ENCODE measurements at places on chromosomes 12 and 14.

DNA sequence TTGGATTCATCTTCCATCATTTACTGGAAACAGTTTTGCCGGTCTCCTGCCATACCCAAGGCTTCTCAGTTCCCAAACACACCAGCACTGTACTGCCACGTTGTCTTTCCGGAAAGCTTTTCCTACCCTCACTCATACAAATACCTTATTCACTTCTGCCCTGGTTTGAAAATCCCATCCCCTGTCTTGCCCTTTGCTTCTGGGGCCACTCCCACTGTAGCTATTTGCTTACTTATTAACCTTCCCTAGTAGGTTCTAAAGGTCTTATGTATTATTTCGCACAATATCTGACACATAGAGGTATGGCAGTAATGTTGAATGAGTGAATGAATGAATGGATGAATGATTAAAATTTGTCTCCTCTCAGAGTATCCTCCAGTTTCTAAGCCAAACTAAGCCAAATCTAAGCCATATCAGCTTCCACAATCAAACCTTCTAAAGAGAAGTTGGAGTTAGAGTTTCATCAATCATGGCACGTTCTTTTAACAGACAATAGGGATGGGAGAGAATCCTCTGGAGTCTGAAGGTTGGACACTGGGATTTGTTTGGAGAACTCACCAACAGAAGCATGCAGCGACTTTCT, 18.6 kb downstream of the TSPAN8 start:
- DNase-seq, result no peak

GRCh38 chr12:116568203-116568602, 9.0 kb downstream of the MAP1LC3B2 start:
- DNase-seq, result no peak

DNA sequence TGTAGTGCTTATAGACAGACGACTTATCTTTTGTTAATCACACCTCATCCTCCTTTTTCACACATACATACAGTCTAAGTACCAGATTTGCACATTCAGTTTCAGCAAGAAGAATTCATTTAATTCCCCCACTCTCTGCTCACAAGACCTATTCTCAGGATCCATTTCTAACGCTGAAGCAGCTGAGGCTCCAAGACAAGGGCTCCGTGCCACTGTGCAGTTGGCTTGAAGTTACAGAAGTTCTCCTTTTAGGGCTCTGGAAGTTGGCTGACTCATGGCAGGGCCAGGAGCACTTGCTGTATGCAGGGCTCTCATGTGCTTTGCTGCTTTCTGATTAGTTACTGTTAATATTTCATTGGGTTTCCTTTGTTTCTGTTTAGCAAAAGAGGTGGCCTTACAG, 1566.9 kb upstream of the TMEM132C start:
- DNase-seq, result no peak

- DNase-seq, result no peak
Observed at GRCh38 chr12:64016521-64016920, 172.0 kb downstream of the SRGAP1 start.

DNA sequence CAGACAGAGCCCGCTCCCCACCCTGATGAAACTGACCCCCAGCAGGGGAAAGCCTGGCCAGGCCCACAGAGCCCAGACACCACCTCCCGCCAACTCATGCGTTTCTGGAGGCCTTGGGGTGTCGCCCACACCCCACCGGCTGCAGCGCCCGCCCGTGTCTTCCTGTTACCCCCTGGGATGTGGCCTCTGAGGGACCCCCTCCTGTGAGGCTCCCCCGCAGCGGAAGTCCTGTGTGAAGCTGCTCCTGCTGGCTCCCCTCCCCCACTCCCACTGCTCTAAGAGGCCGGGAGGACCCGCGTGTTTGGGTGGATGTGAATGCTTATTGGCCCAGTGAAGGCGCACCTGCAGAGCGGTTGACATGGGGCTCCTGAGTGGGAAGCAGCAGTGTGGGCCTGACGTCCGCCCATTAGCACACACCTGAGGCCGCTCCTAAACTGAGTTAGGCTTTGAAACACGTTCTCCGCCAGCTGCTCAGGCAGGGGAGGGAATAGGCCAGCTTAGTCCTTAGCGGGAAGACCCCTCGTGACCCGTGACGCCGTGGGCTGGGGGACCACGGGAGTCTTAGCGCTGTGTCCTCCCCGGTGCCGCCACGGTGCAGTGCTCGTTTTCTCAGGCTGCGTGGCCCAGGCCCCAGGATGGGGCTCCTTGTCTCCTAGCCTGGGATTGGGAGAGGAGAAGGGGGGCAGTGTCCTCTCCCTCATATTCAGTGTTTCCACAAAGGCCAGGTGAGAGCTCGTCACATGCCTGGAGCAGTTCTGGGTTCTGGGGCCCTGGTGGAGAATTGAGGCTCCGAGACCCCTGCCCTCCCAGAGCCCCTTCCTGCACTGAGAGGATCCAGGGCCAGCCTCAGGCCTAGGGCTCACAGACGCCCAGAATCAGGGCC, 323.4 kb upstream of the SFSWAP start:
- no peak for DNase-seq

DNA sequence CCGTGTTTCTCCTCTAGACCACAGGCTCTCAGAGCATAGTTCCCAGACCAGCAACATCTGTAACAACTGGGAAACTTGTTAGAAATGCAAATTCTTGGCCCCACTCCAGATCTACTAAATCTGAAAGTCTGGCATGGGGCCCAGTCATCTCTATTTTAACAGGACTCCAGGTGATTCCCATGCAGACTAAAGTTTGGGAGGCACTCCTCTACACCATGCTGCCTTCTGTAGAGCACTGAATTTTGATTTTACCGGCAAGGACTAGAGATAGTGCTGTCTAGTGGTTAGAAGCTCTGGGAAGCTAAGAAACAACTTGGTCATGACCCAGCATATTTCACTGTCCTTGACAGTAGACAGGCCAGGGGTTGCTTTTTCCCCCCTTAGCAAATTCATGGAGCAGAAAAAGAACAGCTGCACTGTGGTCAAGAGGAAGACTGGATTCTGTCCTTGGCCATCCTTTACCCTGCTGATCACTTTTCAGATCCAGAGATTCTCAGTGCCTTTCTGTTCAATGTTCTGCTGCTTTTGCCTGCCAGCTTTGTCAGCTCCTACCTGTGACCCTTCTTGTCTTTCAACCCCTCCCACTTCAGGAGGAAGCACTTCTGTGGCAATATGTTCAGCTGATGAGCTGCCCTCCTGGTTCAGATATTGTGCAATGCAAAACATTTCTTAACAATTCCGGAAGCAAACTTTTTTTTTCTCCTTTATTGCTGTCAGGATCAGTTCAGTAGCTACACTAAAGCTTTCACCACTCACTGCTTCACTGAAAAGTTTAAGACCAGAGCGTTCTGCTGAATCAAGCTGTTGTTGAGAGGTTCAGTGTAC, 133.8 kb upstream of the NUDT4 start:
- DNase-seq, result no peak

- no peak for DNase-seq
Observed at GRCh38 chr12:70948976-70949336, 28.4 kb upstream of the PTPRR start.

GRCh38 chr12:18576648-18577047, 161.2 kb downstream of the PLCZ1 start:
- no peak for DNase-seq

DNA sequence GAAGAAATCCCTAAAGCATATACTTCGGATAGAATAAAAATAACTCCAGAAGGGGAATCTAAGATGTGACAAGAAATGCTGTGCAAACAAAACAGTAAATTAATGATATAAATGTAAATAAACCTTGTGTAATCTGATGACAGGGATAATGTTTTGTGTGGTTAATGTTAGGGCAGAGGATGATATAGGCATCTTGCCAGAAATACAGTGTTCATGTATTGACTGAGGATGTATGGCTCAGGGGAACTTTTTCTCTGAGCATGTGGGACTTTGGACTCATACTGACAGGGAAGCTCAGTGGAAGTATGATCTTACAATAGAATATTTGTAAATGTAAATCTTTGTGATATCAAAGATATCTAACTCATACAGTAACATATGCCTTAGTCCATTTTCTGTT, 420.2 kb downstream of the TMTC2 start:
- DNase-seq, result no peak

DNA sequence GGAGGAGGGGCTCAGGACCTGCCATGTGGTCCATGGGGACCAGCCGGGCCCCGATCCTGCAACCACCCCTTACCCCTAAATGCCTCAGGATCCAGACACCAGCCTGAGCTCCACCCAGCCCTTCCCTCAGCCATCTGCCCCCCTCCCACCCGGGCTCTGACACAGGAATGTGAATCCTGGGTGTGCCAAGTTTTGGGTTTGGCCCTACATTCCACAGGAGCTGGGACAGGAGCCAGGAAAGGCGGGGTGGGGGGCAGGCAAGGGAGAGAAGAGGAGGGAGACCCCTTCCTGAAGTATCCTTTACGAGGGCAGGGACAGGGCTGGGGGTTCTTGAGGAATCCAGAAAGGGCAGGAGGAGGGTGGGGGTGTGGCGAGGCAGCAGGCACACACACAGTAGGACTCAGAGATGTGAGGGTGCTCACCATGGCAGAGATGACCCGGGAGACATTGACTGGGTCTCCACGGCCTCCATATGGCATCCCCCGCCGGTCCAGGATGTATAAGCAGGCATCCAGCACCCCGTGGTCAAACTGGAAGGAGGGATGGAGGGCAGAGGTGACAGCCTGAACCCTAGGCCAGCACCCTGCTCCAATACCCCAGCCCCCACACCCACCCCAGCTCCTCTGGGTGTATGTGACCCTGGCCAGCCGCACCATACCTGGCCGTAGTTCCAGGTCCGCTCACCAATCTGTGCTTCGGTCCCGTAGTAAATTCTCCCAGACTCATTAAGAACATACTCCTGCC, 3.5 kb downstream of the TGM1 start:
- DNase-seq, result no peak

DNA sequence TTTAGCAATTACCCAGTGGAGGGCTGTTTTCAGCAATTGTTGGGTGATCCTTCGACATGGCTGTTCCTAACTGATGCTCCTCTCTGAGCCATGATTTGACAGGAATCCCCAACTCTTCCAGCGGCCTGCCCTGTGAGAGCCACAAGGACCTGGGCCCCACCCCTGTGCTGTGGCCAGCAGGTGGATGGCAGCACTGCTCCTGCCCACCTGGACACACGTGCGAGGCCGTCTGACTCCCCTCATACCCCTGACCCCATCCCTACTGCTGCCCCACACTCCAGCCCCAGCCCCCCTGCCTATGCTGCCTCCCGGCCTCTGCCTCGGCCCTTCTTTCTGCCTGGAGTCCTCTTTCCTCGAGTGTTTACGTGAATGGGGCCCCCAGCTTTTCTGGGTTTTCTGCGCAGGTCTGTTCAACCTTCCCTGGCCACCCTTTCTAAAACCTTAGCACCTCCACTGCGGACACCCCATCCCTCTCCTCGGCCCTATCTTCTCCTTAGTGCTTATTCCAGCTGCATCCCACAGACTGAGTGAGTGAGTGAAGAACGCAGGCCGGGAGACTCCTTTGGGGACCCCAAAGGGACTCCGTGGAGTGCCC, 111.4 kb downstream of the DICER1 start:
- DNase-seq, result no peak

GRCh38 chr14:35632271-35632670, 98.3 kb downstream of the INSM2 start:
- no peak for DNase-seq

GRCh38 chr12:88339254-88339949, 197.3 kb downstream of the TMTC3 start:
- DNase-seq, result no peak

DNA sequence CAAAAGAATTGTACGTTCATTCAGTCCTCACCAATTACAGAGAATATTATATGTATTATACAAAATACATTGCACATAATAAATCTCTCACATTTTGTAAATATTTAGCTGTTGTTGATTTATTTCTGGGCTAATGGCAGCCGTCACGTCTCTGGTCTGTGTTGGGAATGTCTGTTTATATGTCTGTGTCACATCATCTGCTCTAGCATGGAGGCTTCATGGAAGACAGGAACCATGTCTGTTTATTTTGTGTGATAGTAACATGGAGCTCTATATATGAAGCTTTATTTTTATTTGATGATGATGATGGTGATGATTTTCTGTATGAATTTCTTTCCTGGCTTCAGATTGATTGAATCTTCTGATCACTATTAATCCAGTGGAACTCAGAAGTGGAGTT, 138.4 kb downstream of the RAD51B start:
- no peak for DNase-seq

DNA sequence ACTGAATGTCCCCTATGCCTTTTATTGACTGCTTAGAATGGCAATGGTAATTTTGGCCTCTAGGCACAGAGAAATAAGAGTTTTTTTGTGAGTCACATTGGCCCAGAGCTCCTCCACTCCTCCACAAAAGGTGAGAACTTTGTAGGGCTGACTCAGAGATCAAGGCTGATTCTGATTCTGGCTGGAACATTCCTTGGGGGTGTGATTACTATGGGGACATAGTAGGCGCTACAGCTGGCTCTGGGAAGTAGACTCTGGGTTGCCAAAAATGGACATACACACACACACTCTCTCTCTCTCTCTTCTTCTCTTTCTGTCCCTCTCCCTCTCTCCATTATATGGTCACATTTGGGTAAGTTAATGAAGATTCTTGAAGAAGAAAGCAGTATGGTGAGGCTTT, 174.6 kb upstream of the DDHD1 start:
- DNase-seq, result peak; percentile 14

GRCh38 chr12:87163122-87163521, 866.1 kb downstream of the C12orf50 start:
- no peak for DNase-seq

GRCh38 chr12:12645485-12645884, 33.8 kb downstream of the CREBL2 start:
- no peak for DNase-seq

- DNase-seq, result no peak
Observed at GRCh38 chr14:102937331-102938175, 15.1 kb downstream of the AMN start.

DNA sequence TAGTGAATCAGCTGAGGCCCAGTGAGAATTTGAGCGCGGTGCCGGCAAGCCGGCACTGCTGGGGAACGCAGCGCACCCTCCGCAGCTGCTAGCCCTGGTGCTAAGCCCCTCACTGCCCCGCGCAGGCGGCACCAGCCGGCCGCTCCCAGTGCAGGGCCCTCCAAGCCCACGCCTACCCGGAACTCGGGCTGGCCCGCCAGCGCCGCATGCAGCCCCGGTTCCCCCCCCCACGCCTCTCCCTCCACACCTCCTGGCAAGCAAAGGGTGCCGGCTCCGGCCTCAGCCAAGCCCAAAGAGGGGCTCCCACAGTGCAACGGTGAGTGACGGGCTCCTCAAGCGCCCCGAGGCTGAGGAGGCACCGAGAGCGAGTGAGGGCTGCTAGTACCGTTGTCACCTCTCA, 54.5 kb upstream of the VASH1 start:
- no peak for DNase-seq

DNA sequence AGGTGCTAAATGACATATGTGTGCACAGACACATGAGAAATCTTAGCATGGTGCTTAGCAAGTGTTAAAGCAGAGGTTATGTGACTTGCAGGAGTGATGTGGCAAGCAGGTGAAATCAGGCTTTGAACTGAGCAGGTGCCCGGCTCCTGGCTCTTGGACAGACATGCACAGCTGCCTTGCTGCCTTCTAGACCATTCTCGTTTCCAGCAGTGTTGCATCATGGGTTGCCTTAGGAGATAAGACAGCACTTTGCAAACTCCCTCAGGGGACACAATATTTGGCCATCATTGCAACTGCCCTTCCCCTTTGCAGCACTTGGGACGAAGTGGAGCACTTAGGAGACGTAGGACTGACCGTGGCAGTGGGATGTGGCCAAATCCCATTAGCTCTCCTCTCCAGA, 17.2 kb upstream of the GSC start:
- no peak for DNase-seq

- DNase-seq, result no peak
Observed at GRCh38 chr14:57478050-57478449, 15.6 kb downstream of the CCDC198 start.
